ENCODE measurements at places on chromosomes 13 and 19.

- no peak for DNase-seq
Observed at GRCh38 chr19:45075301-45076028, 813 bp downstream of the ZNF296 start.

DNA sequence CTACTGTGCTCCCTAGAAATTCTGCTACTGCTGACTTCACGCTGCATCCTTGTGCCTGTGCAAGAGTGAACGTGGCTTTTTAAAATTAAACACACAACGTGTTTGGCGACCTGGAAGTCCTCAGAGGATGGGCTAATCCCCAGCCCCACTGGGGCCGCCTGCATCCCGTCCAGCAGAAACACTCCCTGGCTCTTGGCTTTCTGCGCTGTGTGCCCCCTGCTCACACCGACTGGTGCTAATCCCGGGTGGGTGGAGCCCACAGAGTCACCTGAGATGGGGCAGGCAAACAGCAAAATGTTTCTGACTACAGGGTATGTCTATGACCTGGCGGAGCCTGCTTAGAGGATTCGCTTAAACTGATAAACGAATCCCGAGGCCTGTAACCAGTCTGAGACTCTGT, 15.1 kb downstream of the CAPS start:
- DNase-seq: no peak

DNA sequence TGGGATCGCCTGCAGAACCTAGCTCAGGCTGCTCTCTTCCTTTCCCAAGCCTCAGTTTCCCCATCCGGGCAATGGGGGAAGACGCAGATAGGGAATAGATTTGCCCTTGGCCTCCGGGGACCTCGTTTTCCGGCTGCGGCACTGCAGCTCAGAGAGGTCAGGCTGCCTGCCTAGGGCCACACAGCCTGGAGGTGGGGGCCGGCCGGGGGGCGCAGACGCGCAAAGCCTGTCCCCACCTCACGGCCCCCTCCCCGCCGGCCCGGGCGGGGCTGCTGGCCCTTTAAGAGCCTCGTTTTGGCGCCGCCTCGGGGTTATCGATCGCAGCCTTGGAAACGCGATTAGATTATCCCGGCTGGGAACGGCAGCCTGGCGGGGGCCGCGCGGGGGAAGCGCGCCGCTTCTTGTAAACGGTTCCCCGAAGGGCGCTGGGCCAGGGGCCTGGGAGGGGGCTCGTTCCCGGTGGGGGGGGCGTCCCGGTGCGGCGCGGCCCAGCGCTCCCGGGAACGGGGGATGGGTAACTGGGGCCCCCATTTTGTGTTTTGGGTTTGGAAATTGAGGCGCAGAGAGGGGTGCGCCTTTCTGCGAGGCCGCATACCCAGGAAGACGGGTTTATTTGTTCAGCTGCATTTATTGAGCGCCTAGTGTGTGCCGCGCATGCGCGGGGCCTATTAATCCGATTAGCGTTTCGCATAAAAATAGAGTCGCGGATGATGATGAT, 23.4 kb upstream of the TCF3 start:
- no peak for DNase-seq

GRCh38 chr13:75357576-75358289, 124.2 kb downstream of the TBC1D4 start:
- DNase-seq: no peak

GRCh38 chr19:7494416-7495098, 5.7 kb upstream of the PEX11G start:
- DNase-seq: no peak

All from omental fat pad (tissue), 4 donors.